Posterior vena cava (tissue), 2 donors: ENCODE measurements at places on chromosomes 16 and 17. TPM values are rescaled to one million over a fixed set of nuclear protein-coding genes. Genes with fewer than 3 reads are reported as not detected.
A peak's percentile ranks its signal among the peaks of the same experiment; 100 is the strongest.

SPATA33 gene
- 5.0 TPM for total RNA-seq

BCL6B gene
- 29.7 TPM for total RNA-seq

ACSM2A gene
- total RNA-seq, result not detected

RNF222 gene
- total RNA-seq, result not detected

LYRM1 gene
- total RNA-seq, result 38.8 TPM

TBX6 gene
- 0.57 TPM for total RNA-seq

SLC7A6OS gene
- total RNA-seq, result 9.9 TPM

TBC1D3E gene
- total RNA-seq, result not detected

CD300LD gene
- total RNA-seq, result not detected

C17orf100 gene
- 0.81 TPM for total RNA-seq

FAM234A gene
- total RNA-seq, result 86.2 TPM

- no peak for DNase-seq
Measured at GRCh38 chr17:45782889-45783592, 1.1 kb upstream of the CRHR1 start.

GRCh38 chr16:68707340-68708152 is 29.5 kb upstream of the CDH1 start:
- no peak for DNase-seq

DNA sequence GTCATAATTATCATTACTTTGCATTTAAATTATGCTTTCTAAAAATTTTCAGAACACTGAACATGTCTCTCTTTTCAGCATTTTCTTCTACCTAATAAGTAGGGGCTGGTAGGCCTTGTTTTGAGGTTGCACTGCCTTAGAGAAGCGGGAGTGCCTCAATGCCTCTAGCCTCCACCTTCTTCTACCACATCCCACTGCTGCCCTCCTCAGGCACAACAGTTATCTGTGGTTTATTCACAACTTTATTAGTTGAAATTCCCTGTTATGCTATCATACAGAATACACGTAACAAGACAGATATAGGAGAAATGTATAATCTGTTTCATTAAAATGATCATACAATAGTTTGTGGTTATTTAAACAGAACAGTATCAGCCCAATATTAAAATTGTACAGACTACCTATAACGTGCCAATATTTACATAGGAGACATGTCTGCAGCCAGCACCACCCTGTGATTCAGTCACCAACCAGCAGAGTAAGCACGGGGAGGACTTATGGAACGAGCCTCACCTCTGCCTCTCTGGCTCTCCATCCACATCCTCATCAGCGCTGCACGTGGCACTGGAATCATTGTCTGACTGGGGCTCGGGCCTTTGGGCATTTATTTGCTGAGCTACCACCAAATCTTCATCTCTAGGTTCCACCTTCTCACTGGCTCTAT is 101.2 kb downstream of the TTC19 start:
- no peak for DNase-seq

DNA sequence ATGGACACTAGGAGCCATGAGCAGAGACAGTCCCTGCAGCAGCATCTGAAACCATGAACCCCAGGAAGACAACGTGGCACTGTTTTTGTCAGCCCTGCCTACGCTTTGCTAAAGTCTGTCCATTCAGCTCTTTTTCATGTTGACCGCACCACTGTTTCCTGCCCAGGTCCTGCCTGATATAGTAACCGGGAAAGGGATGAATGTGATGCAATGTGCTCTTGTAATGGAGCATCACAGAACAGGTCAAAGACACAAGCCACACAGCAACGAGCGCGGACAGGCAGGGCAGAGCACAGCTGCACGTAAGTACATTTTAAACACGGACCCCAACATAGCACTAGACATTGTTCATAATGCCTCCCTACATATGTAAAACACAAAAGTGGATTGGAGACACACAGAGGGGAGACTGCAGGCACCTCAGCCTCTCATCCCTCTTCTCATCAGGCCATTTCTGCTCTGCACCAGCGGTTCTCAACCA is 16.9 kb upstream of the TNFRSF13B start:
- DNase-seq, result peak; percentile 61

GRCh38 chr17:31412511-31412910 is 21.0 kb downstream of the RAB11FIP4 start:
- DNase-seq, result peak; percentile 74

- DNase-seq, result no peak
Measured at GRCh38 chr16:81237942-81238295, 570 bp upstream of the BCO1 start.

DNA sequence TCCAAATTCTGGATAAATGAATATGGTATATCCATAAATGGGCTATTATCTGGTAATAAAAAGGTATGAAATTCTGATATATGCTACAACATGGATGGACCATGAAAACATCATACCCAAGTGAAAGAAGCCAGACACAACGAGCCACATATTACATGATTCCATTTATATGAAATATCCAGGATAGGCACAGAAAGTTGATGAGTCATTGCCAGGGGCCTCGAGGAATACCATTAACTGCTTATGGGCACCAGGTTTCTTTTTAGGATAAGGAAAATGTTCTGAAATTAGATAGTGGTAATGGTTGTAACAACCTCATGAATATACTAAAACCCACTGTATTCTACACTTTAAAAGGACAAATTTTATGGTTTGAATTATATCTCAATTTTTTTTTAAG is 123.2 kb downstream of the PITPNC1 start:
- no peak for DNase-seq

DNA sequence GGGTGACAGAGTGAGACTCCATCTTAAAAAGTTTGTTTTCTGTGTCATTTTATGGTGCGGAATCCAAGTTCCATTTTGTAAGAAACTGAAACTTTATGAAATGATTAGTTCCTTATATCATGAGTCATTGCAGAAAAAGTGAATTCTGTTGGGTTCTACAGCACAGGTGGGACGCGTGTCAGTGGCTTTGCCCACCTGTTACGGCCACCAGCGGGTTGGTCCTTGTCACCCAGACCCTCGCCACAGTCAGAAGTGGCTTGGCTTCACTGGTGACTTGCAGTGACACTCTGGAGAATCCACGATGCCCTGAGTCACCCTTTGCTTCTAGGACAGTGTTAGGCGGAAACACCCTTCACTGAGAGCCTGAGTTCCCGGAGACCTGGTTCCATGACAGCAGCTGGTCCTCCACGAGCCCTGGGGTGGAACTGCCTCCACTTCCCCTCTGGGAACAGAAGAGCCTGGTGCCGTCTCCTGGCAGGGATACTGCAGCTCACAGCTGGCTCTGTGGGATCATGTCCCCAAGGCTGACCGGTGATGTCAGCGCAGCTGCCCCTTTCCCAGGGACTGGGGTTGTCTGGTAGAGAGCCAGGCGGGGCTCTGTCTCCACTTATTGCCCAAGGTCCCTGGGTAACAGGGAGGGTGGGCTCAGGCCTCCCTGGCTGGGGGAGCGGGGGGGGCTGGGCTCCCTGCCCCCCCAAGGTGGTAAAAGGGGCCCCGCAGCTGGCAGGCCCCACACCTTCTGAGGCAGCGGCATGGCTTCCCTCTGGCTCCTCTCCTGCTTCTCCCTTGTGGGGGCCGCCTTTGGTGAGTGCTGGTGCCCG is at the start of gene CTRB1:
Gene CTRB1 (plus strand): TSS at position 733 of the 821 bp plus-strand sequence. CDS start 20 bp downstream, at position 753.
- DNase-seq, result no peak

GRCh38 chr17:4527566-4528125 is 27.5 kb downstream of the MYBBP1A start:
- no peak for DNase-seq

GRCh38 chr17:44872131-44872768 is 24.6 kb downstream of the HIGD1B start:
- no peak for DNase-seq

- no peak for DNase-seq
Measured at GRCh38 chr16:54060599-54061421, 225.8 kb downstream of the IRX3 start.

DNA sequence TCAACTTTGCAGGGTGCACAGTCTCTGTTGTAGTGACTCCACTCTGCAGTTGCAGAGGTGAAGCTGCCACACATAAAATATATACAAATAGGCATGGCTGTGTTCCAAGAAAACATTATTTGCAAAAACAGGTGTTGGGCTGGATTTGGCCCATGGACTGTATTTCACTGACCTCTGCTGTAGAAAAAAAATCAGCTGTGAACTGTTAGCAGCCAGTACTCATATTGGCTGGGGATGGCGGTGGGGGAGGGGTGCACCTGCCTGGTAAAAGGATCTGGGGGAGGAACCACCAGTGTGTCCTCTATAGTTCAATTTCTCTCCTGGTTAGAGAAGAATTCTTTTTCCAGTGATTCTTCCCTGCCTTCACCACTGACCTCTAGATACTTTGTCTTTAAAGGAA is 50.0 kb downstream of the SHISA9 start:
- no peak for DNase-seq

DNA sequence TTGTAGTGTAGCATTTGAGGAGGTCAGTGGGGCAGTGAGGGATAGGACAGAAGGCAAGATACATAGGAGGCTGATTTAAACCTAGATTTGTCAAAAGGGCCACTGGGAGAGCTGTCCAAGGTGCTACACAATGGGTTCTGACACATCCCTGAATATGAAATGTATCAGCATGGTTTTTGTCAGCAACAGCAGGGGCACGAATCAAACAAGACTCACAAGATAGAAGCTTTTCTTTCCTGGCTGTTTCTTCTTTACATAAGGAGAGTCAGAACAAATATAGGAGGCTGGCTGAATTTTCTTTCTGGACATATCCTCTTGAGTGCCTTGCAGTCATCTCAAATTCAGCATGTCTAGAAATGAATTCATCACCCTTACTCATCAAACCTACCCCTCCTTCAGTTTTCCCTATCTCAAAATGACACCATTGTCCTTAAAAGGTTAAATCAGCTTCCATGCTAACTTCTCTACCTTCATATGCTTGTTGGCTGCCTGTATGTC is 130.5 kb downstream of the NPIPB5 start:
- no peak for DNase-seq

DNA sequence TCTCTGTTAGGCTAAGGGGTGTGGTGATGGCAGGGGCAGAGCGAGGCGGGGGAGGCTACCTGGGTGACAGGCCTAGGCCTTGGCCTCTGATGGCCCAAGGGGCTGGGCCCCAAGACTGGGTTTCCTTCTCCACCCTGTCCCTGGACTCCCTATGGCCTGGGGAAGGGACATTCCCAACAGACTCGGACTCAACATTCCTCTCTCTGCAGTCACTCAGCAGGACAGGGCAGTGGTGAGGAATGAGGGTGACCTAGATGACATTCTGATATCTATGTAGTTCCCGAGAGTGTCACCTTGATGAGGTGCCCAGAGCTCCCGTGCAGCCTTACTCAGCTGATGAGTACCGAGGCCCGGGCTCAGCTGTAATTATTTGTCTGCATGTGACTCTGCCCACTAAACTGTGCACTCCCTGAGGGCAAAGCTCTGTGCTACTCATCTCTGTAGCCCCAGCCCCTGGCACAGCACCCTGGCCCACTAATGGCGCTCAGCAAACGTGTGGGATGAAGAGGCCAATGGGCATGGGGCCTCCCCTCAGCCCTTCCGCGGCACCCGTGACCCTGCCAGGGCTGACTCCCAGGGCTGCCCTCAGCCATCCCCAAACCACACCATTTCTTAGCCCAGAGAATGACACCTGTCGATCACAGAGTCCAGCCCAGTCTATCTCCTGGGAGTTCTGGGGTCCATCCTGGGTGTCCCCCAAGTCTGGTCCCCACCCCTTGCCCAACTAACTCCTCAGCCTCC is 2.2 kb downstream of the PLCD3 start:
- DNase-seq, result no peak

- no peak for DNase-seq
Measured at GRCh38 chr17:57732062-57732461, 13.0 kb downstream of the CCDC182 start.

GRCh38 chr17:34581446-34582184 is 2.2 kb downstream of the TMEM132E start:
- peak; percentile 78 for DNase-seq

GRCh38 chr16:3520841-3521240 is 20.0 kb downstream of the CLUAP1 start:
- DNase-seq, result peak; percentile 41

- no peak for DNase-seq
Measured at GRCh38 chr17:45262516-45263476, 902 bp upstream of the SPATA32 start.

DNA sequence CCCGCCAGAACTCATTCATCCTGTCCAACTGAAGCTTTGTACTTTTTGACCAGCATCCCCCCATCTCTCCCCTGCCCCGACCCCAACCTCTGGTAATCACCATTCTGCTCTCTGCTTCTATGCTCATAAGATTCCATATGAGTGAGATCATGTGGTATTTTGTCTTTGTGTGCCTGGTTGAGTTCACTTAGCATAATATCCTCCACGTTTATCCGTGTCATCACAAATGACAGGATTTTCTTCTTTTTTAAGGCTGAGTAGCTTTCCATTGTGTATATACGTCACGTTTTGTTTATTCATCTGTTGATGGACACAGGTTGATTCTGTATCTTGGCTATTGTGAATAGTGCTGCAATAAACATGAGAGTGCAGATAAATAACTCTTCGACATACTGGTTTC is 278.9 kb downstream of the SNX29 start:
- no peak for DNase-seq

- no peak for DNase-seq
Measured at GRCh38 chr17:64125937-64126336, 4.0 kb downstream of the ERN1 start.

DNA sequence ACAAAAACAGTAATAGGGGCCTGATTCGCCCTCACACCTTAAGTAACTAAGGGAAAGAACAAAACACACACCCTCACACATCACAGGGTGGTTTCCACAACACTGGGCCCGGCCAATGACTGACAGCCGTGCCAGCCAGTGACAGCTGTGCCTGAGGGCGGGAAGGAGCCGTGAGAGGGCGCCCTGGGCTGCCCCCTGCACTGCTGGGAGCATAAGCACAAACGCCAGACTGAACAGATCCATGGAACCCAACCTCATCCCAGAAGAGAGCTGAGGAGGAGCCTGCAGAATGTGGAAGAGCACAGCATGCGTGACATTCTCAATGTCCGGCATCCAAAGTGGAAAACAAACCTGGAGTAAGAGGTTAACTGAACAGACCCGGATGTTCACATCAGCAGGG is 16.0 kb downstream of the CSNK1D start:
- no peak for DNase-seq

- no peak for DNase-seq
Measured at GRCh38 chr16:50303041-50303604, 36.8 kb downstream of the ADCY7 start.

GRCh38 chr16:89257757-89258465 is 40.4 kb downstream of the ZNF778 start:
- no peak for DNase-seq

DNA sequence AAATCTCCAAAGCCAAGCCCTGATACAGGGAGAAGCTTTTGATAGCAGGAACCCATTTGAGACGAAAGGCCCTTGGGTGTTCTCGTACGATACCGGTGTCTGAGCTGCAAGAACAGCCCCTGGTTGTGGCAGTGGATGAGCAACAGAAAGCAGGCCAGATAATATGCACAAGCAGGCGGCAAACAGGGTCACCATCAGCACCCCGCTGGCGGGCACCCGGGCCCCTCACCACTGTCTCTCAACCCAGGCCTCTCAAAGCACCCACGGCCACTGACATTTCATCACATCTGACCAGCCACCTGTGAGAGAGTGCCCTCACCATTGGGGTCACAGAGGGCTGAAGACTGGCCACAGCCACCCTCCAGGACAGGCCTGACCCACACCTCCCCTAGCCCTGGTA is 230.4 kb downstream of the C16orf78 start:
- DNase-seq, result no peak

GRCh38 chr16:51939378-51939871 is 607.5 kb downstream of the TOX3 start:
- no peak for DNase-seq

- DNase-seq, result no peak
Measured at GRCh38 chr17:81096741-81097133, 61.8 kb downstream of the BAIAP2 start.

GRCh38 chr16:21009815-21010214 is 109.2 kb downstream of the LYRM1 start:
- DNase-seq, result no peak
